ENCODE measurements at places on chromosomes 6 and 20.

- no peak for DNase-seq
Measured at GRCh38 chr6:24916496-24916895, 19.3 kb downstream of the RIPOR2 start.

DNA sequence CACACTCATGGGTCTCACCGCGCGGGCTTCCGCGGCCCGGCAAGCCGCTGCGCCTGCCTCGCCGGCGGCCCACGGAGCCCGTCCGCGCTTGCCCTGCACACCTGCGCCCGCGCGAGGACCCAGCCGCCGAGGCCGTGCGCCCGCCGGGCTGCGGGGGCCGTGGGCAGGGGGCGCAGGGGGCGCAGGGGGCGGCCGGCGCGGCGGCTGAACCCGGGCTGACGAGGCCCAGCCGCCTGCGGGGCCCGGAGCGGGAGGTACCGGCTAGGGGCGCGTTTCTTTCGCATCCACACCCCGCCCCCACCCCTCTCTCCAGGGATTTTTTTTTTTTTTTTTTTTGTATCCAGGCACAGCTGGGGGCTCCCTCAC, 43.8 kb upstream of the OSTM1 start:
- no peak for DNase-seq

- no peak for DNase-seq
Measured at GRCh38 chr20:59404749-59405148, 104.3 kb downstream of the EDN3 start.

DNA sequence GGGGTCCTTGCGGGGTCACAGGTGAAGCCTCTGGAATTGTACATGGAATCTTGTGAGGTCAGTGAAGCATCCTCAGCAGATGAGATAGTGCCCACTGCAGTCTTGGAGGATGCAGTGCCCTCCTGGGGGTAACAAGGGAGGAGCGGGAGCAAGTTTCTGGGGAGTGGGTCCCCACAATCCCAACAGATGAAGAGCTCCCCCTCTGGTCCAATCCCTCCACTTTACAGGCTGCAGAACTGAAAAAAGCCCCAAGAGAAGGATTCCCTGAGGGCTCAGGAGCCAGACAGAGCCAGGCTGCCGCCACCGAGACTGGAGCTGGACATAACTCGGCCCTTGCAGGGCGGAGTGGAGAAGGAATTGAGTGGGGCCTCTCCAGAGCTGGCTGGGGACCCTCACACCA, 52.4 kb downstream of the TTI1 start:
- DNase-seq, result no peak

- DNase-seq, result no peak
Measured at GRCh38 chr6:164898412-164898811, 411.0 kb downstream of the C6orf118 start.

DNA sequence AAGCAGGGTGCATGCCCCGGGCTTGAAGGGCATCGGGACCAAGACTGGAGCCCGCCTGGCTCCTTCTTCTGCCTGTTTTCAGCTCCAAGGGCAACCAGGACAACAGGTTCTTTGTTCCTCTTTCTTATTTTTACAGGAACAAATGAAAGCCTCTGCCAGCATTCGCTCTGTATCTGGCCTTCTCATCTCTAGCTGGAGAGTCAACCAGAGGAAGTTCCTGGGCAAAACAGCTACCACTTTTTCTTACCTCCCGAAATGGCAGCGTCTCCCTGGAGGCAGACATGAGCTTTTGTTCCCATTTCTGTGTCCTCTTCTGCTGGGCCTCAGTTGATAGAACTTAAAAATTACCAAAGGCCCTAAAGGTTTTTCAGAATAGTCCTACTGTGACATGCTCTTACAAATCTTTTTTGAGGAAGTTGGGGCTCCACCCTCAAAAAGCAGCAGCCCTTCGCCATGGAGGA, 74.1 kb upstream of the NAA20 start:
- DNase-seq, result no peak

DNA sequence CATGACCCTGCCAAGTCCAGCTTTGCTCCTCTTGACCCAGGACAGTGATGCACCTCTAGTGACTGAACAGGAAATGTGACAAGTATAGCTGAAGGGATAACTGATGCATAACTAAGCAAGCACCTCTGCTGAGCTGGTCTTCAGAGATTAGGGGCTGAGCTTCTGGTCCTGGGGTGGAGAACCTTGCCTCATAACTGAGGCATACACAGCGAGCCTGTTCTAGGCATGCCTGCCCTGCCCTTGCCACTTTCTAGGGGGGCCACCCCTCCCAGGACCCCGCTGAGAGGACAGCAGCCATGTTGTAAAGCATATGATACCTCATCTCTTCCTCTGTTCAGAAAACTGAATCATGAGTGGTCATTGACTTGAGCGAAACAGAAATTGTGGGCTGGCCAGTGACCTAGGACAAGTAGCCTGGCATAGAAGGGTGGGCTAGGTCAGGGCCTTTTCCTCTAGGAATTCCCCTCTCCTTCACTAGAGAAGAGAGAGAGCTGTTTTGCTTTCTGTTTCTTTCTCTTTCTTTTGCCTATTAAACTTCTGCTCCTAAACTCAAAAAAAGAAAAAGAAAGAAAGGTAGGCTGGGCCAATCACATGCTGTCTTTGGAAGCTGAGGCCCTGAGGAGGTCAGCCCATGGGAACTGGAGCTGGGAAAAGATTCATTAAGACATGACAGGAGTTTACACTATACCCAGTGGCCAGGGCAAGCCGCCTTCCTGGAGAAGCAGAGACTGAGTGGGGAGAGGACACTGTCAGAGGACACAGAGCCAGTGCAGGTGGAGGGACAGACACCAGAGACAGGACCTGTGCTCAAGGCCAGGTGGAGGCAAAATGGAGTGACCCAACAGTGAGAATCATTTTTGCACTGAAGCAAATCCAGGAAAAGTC, 23.1 kb downstream of the ALDH5A1 start:
- no peak for DNase-seq

GRCh38 chr6:41729624-41730023, 5.8 kb downstream of the TFEB start:
- DNase-seq, result no peak

DNA sequence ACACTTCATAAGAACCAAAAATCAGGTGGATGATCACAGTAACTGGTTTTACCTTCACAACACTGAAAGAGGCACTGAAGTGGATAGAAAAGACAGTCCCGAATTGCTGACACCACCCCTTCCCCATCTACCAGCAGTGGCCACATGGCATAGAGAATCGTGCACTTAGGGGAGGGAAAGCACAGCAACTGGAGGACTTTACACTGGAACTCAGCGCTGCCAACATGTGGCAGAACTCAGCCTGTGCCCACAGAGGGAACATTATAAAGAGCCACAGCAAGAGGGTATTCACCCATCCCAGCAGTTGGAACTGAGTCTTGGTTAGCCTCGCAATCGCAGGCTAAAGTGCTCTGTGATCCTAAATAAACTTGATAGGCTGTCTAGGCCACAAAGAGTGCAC, 6.5 kb upstream of the KIAA1586 start:
- DNase-seq, result no peak

- no peak for DNase-seq
Measured at GRCh38 chr6:130307752-130308361, 58.0 kb upstream of the TMEM200A start.

DNA sequence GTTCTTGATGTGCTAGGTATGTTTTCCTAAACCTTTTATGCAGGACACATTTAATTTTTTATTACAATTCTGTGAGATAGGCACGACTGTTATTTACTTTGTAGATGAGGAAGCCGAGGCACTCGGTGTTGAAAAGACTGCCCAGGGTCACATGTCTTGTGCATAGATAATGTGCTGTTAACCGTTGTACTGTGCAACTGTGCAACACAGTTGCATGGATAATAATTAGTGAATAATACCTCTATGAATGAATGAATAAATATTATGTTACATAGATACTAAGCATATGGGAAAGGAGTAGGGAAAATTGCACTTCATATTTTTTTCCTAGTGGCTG, 60.3 kb upstream of the DEK start:
- no peak for DNase-seq

Data from DMS79 (cell line).